ENCODE measurements at places on chromosomes 16 and 17.

- DNase-seq: no peak
Measured at GRCh38 chr16:51267681-51268080, 116.6 kb upstream of the SALL1 start.

- no peak for DNase-seq
Measured at GRCh38 chr17:70378076-70378475, 208.7 kb downstream of the KCNJ2 start.

DNA sequence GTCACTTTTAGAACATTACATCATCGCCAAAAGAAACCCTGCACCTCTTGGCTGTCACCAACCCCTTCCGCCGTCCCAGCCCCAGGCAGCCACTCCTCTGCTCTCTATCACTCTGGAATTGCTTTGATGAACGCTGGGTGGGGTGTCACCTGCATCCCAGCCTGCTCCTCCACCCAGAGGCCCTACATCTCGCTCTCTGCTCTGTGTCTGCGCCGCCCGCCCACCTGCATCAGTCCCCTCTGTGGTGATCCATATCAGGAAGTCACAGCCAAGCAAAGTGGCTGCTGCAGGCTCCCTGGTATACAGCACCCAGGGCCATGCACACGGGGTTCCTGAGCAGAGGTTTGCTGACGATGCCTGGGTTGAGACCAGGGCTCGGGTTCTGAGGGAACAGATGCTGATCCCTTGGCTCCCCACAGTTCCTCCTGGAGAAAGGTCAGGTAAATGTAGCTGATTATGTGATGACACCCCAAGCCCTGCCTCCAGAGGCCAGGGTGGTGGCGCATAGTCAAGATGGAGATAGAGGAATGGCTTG lies 30.8 kb downstream of the MPRIP start:
- DNase-seq: no peak

GRCh38 chr17:57384219-57384618 lies 127.9 kb downstream of the MSI2 start:
- DNase-seq: no peak

- DNase-seq: no peak
Measured at GRCh38 chr17:61904094-61904710, 23.6 kb downstream of the INTS2 start.

DNA sequence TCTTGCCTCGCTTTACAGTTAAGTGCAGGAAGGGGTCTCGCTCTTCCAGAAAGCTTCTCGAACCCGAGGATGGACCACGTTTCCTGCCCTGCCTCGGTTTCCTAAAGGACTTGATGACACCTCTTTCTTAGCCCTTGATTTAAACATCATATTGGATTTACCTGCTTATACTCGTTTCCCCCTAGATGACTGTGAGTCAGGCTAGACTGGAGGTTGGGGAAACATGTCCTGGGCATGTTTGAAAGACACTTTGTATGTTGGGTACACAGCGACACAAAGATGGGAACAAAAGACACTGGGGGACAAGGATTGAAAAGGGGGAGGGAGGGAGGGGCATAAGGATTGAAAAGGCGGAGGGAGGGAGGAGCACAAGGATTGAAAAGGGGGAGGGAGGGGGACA lies 30.0 kb downstream of the SDK2 start:
- DNase-seq: no peak

DNA sequence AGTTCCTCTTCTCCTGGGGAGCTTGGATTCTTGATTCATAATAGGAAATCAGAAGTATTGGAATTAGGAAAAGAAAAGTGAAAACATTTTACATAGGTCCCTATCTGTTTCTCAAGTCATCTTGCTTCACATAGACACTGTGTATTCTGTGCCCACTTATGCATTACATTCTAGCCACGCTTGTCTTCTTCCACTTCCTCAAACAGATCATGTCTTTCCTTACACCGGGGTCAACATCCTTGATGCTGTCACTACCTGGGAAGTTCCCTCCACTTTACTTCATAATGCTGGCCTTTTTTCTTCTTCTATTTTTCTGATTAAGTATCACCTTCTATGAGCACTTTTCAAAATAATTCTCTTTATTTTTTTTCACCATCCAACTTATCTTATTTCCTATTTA lies 606.4 kb upstream of the CDH8 start:
- DNase-seq: no peak

GRCh38 chr16:19497176-19497575 lies 24.7 kb downstream of the GDE1 start:
- peak; percentile 41 for DNase-seq

GRCh38 chr17:65535777-65536572 lies 25.5 kb downstream of the AXIN2 start:
- no peak for DNase-seq

GRCh38 chr17:27596096-27596495 lies 34.9 kb upstream of the LGALS9 start:
- DNase-seq: no peak

GRCh38 chr17:63282455-63282854 lies 163.7 kb downstream of the CYB561 start:
- DNase-seq: no peak

- DNase-seq: peak; percentile 26
Measured at GRCh38 chr17:43338886-43339516, 59.8 kb upstream of the ARL4D start.

DNA sequence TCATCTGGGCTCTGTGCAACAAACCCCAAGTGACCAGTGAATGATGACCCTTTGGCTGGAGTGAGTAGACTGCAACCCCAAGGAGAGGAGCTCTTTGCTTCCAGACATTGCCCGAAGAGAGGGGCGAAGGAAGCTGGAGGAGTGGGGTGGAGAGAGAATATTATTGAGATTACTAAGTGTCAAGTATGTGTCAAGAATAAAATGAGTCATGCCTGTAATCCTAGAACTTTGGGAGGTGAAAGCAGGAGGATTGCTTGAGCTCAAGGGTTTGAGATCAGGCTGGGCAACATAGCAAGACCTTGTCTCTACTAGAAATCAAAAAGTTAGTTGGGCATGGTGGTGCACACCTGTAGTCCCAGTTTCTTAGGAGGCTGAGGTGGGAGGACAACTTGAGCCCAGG lies 142.0 kb upstream of the CCL2 start:
- no peak for DNase-seq

- DNase-seq: no peak
Measured at GRCh38 chr16:81616321-81617020, 162.6 kb upstream of the PLCG2 start.

DNA sequence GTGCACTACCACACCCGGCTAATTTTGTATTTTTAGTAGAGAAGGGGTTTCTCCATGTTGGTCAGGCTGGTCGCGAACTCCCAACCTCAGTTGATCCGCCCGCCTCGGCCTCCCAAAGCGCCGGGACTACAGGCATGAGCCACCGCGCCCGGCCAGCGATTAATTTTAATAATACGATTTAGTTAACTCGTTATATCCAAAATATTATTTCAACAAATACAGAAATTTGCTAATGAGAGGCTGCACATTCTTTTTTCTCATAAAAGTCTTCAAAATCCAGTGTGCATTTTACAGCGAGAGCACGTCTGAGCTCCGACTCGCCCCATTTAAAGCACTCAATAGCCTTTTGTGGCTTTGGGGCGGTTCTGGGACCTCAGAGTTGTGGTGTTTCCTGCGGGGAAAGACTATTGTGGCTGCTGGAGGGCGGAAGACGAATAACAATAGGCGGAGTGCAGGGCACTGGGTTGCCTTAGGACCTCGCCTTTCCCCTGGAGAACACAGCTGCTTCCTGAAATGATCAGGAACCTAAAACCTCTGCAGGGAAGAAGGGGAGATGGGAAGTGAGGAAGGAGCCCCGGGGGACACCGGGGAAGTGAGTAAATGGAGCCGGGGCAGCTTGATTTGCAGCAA lies 2.9 kb upstream of the ZSCAN10 start:
- no peak for DNase-seq

DNA sequence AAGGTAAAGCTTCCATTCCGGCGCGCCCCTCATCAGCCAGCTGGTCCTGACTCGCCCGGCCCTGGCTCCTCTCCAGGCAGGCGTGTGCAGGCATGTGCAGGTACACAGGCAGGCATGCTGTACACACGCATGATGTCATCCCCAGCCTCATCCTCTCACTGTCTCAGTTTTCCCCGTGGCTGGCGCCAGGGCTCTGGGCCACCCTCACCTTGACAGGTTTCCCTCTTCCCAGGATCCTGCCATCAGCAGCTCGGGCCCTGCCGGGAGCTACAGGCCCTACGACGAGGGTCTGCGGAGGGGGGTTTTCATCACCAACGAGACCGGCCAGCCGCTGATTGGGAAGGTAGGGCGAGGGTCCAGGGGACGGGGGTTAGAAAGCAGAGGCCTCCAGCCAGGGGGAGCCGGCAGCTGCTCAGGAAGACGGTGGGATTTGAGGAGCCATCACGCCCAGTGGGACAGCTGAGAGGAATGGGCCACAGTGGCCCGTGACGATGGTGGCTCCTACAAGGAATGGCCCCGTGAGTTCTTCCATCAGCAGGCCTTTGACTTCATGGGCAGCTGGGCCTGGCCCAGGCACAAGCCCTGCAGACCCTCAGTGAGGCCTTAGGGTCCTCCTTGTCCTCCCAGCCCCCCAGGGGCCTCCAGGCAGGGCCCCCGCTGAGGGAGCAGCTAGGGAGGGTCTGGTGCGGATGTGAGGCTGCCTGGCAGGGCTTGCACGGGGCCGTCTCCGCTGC lies 8.5 kb downstream of the GAA start:
- no peak for DNase-seq

GRCh38 chr17:82062076-82062983 lies 3.3 kb downstream of the DUS1L start:
- no peak for DNase-seq

DNA sequence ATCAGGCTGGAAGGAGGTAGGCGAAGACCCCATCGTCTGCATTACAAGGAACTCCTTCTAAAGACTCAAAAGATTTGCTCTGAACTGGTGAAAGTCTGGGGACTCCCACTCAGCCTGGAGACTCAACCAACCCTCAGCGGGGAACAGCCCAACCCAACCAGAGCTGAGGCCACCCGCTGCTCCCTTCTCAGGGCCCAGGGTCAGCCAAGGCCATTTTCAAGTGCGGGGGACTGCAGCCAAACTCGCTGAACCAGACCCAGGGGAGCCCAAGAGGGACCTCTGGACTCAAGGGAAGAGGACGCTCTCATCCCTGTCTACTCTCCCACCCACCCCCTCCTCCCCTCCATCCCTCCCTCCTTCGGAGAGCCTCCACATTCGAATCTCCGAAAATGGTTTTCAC lies 24.1 kb downstream of the XYLT1 start:
- DNase-seq: no peak
